Fibroblast of pulmonary artery (primary cell): ENCODE measurements at places on chromosomes 2 and 18.

DNA sequence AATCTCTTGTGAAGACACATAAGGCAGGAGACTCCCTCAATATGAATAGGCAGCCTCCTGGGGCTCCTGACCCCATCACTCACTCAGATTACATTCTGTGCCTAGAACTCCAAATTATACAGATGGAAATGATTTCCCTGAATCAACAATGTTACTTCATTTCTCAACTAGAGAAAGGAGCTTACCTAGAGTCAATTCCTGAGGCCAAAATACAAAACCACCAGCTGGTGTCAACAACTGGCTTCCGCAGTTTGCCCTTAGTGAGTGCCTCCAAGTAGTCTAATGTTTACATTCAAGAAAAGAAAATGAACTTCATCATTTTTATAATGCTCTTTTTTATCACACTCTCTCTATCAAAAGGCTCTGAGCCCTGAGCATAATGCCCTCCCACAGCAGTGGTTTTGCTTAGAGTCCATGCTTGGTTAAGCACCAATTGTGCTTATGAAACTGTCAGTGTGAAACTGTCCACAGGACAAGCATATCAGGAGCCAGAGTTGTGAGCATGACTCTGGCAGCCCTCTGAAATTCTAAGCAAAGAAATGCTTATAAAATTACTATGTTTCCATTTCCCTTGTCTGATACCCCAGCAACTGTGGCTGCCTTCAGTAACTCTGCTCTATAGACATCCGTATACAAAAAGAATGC is 305.7 kb upstream of the PKDCC start:
- DNase-seq = no peak

GRCh38 chr2:9560628-9561027 is 5.0 kb upstream of the ADAM17 start:
- DNase-seq = no peak

GRCh38 chr18:11052800-11053199 is 96.6 kb downstream of the PIEZO2 start:
- peak; percentile 41 for DNase-seq

DNA sequence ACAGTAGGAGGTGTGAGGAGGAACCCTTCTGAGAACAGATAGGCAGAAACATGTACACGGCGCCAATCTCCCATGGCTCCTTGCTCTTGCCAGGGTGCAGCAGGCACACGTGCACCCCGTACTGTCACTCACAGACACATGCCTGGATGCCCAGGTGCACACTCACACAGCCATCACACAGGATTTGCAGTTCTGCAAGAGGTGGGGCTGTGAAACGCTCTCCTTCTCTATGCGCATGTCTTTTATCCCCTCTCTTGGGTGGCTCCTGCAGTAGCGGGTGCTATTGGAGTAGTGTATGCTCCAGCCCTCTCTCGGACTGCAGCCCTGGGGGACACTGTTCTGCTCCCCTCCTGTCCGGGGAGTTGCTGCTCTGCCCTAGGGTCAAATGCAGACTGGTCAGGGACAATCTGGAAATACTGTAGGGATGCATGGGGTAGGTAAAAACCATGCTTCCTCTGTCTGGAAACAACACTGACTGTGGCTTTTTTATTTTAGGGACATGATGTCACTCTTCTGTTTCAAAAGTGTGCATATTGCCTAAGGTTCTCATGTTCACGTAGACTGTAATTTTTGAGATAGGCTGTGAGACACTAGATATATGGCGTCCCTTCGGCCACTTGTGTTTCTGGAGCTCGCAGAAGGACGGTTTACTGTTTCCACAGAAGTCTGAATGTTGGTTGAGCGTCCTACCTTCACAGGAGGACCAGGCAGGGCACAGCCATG is 118.5 kb downstream of the PRKCE start:
- no peak for DNase-seq

DNA sequence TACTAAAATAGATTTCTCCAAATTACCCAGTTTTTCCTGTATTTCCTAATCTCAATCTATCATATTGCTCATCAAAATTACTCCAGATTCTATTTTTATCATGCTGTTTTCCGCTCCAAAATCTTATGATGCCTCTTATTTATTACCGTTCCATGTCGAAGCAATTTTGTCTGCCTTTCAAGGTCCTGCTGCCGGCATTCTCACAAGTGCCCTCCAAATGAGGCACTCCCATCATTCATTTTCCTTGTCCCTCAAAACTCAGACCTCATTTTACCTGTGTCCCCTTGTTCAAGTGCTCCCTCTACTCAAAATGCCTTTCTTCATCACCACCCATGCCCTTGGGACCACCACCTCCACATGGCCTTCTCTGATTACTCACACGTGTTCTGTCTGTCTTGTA is 13.1 kb downstream of the NEB start:
- DNase-seq = no peak

GRCh38 chr2:234292205-234292961 is 204.5 kb downstream of the ARL4C start:
- DNase-seq = peak; percentile 86

GRCh38 chr2:99903981-99904380 is 238.4 kb downstream of the AFF3 start:
- DNase-seq = no peak

GRCh38 chr2:136117391-136117841 is 533 bp downstream of the CXCR4 start:
- DNase-seq = peak; percentile 33

- no peak for DNase-seq
Measured at GRCh38 chr18:64981915-64982314, 768.9 kb upstream of the CDH7 start.

DNA sequence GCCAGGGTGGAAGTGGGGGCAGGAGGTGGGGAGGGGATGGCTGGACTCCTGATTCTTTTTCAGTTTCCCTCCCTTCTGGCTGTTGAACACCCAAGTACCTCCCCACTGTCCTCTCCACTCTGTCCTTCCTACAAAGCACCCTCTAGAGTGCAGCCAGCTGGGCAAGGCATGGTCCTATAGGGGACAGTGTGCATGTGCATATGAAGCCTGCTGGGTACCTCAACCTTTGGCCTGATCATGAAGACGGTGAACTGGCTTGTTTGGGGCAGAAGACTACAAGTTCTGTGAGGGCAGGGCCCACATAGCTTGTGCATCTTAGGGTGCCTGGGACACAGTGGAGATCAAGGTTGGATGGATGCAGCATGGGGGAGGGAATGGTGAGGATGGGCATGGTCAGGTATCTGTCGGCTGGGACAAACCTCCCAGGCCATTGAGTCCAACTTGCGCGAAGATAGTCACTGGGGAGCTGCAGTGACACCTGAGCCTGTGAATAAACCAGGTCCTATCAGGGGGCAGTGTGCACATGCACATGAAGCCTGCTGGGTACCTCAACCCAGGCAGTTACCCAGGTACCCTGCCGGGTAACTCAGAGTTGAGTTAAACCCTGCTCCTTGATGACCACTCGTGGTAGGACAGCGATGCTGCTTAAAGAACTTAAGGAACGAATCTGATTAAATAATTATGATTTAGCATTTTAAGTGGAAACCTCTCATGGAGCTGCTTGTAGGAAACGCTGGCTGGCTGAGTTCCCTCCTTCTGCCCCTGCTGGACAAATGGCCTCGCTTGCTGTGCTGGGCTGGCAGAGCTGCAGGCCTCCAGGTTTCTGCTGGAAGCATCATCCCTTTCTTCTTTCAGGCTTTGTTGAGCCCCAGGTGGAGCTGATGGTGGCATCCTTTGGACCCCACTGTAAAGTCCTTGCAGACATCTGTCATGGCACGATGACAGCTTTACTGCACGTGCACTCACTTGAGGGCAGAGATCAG is 84.0 kb downstream of the POLR1A start:
- DNase-seq = no peak

GRCh38 chr2:223989206-223989855 is 32.1 kb downstream of the MRPL44 start:
- DNase-seq = no peak

DNA sequence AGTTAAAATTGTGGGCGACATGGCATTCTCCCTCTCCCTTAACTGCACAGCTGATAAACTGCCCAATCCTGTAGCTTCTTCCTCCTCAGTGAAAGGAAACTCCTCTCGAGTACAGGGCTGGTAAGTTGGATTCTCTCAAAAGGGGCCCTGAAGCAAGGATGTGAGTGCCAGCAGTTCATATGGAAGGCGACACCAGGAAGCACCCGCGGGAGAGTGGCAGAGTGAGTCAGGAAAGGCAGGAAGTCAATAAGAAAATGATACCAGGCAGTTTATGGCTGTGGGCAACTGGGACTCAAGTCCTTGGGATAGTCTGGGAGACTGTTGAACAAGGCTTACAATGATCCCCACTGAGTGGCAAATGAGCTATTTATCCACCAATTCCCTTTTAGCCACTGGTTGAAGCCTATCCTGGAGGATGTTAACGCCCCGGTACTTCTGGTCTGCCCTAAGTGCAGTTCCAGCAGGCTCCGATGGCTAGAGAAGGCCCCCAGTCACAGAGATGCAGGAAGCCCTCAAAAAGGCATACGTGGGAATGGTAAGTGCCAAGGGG is 34.8 kb downstream of the ABHD3 start:
- no peak for DNase-seq

DNA sequence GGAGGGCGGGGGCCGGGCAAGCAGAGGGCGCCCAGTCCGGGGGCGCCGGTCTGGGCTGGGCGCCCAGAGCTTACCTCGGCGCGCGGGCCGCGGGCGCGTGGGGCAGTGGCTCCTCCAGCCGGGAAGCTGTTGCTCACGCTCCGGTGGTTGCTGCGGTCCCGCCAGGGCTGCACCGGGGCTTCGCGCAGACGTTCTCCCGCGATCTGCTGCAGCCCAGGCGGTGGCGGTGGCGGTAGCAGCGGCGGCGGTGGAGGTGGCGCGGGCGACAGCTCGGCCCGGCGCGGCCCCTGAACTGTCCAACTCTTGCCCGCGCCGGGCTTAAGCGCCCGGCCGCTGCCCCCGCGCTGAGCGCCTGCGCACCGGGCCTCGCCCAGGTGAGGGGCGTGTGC is 391 bp downstream of the ZNF385B start:
- no peak for DNase-seq
